ENCODE measurements at places on chromosomes 2 and 18. TPM values are rescaled to one million over a fixed set of nuclear protein-coding genes. Genes with fewer than 3 reads are reported as not detected.

- DNase-seq = no peak
Measured at GRCh38 chr18:59429608-59430007, 70.5 kb upstream of the LMAN1 start.

DNA sequence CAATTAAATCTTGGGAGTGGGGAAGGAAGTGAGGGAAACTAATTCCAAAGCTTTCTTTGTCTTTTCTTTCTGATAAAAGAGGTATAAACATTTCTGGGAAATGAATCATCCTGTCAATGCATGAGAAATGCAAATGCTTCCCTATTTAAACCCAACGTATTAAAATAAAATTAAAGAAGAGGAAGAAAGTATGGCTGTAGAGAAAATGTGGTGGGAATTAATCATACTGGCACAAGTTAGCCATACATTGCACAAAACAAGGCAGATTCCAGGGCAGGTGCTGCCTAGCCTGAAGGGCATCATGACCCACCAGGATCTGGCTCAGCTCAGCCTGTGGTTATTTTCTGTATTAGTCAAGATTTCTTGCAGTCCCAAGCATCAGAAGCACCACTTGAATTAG, 338.0 kb downstream of the NYAP2 start:
- no peak for DNase-seq

DNA sequence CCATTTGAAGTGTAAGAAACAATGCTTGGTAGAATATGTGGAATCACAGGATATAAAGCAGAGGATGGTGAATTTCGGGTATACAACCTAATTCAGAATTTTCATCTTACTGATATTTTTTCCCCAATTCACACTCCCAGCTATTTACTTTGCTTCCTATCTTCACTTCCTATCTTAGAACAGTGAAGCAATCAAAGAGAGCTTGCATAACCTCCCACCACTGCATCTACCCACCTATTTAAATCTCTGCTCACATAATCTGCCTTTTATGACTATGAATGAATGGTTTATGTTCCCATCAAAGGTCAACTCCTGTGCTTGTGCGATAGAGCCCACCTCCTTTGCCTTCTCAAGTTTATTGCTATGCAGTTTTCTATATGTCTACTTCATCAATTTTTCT, 3.3 kb downstream of the RMDN2 start:
- no peak for DNase-seq

DNA sequence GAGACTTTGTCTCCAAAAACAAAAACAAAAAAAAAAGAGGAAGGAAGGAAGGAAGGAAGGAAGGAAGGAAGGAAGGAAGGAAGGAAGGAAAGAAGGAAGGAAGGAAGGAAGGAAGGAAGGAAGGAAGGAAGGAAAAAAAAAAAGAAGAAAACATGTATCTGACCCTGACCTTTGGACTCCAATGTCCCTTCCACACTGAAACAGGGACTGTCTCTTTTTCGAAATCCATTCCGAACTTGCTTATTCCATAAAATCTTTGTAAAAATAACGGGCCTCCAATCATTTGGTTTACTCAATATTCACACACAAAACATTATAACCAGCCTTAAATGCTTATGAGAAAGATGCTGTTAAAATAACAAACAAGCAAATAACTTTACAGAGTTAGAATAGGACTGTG, 225.7 kb downstream of the TCF4 start:
- DNase-seq = no peak

DNA sequence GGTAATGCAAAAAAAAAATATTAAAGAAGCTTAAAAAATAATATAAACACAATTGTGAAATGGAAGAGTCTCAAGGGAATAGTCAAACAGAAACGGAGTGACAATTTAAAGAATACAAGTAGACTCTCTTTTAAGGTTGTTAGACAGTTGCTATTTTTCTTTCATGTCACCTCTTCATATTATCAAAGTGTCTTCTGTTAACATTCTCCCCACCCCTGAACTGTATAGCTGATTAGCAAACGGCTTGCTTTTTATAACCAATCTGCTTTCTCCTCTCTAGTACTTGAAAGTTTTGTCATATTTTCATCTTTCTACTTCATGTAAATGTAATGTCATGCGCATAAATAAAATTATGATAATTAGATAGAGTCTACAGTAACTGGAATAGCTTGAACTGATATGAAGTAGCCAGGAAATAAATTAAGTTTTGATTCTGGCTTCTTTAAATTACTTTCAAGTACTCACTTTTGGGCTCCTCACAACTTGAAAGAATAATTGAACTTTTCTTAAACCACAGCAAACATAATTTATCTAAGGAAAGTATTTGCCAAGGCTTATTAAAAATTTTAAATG, 37.0 kb downstream of the BARD1 start:
- DNase-seq = no peak

DNA sequence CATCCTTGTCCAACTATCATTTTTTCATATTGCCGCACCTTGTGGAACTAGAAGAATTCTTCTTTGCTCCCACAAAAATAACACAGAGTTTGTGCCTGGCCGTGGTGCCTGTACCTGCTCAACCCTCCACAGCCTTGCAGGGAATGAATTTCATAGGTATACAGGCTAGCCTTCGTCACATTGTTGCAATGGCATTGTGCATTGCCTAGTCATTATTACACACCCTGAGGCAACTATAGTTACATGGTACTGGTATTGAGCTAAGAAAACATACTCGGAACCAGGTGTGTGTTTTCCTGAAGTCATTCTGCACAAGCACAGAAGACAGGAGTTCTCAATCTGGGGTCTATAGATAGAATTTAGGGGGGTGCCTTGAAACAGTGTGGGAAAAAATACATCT, 188.0 kb upstream of the CTAGE1 start:
- no peak for DNase-seq

GRCh38 chr2:224248944-224249371, 152.9 kb downstream of the FAM124B start:
- no peak for DNase-seq

- no peak for DNase-seq
Measured at GRCh38 chr2:121804997-121805765, 49.7 kb downstream of the TSN start.

GRCh38 chr2:2708575-2709430, 377.7 kb upstream of the MYT1L start:
- DNase-seq = no peak

GRCh38 chr2:106012001-106012590, 182.0 kb downstream of the UXS1 start:
- no peak for DNase-seq

DNA sequence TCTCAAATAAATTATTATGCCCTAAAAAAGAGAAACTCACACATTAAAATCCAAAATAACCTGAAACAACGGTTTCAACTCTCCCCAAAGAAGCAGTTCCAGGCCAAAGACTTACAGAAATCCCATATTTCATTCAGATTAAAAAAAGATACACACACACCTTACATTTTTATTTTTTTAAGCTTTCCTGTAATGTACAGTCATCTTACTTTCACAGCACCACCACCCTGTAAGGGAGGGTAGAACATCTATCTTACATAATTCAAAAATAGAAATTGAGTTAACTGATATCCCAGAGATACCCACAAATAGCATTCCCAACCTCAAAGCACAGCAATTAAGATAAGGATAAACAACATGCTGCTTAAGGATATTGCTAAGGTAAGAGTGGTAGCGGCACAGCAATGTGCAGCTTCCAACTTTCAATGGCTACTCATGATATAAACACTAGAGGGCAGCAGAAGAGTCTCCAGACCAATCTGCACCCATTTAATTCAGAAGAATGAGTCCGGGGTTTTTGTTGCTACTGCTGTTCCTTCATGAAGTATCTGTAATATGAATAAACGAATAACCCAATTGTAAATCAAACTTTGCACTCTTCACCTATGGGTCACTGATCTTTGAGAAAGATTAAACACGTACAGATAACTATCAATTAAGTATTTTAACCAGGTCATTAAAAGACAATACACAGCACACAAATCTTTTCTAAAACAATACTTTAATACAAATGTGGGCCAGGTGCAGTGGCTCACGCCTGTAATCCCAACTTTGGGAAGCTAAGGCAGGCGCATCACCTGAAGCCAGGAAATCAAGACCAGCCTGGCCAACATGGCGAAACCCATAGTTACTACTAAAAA, 11.3 kb downstream of the GFPT1 start:
- DNase-seq = peak; percentile 13

The APCDD1 gene
- 94.7 TPM for total RNA-seq

The RAB10 gene
- total RNA-seq = 120 TPM

The ARMC9 gene
- 22.8 TPM for total RNA-seq

The IL1RN gene
- total RNA-seq = 0.44 TPM
